ENCODE measurements at places on chromosomes 11 and 22.

- DNase-seq = peak; percentile 73
These were observed 52.1 kb downstream of the NTM start for GRCh38 chr11:131422496-131422895.

- peak; percentile 51 for DNase-seq
These were observed 8.9 kb upstream of the NLRP6 start for GRCh38 chr11:269146-269890.

DNA sequence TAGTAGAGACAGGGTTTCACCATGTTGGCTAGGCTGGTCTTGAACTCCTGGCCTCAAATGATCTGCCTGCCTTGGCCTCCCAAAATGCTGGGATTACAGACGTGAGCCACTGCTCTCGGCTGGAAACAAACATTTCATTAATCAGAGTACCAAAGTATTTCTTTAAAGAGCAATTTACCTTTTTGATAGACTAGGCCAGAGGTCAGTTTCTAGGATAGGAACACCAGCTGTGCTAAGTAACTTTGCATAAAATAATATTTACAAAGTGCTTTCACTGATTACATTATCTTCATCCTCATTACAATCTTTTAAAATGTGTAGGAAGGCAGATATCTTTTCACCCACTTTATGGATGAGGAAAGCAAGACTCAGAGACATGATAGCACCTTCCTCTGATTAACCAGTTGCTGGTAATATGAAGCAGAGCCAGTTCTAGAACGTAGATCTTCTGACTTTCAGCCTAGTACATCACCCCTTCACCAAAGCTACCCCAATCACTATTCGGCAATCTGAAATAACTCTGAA is 355.2 kb downstream of the SOX6 start:
- no peak for DNase-seq

- DNase-seq = no peak
These were observed 23.8 kb downstream of the FSHB start for GRCh38 chr11:30254307-30255298.

DNA sequence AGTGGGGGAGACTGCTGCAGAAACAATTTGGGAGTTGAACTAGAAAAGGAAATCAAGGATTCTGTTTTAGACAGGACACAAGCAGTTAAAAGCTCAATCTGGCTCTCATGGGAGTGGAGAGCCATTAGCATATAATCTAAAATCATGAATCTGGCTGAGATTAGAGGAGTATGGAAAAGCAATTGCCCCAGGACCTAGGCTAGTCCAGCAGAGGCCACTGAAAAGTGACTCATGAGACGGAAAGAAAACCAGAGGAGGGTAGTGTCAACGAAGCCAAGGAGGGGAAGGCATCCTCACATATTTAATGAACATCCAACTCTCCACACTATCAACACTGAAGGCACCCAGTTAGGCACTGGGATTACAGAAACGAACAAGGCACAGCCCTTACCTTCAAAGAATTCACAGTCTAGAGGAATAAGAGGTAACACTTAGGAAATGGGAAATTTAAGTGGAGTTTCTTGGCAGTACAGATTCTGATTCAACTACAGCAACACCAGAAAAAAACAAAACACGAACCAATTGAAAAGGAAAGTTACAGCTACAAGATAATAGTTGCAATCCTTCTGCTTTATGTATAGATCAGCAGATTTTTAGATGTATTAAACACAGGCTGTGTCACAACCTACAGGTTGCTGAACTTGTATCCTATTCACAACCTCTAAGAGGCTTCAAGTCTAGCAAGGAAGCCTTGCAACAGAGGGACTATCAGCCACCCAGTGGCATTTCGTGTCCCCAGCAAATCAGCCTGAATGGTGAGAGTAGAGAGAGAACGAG is 43.7 kb upstream of the CHST1 start:
- DNase-seq = no peak

Measured in umbilical cord (tissue), 2 donors.